Activated T-cell treated with anti-CD3 and anti-CD28 coated beads, Interleukin-2, amount 50 U/mL, for 48 hours (primary cell): ENCODE measurements at places on chromosomes 12 and 14.

GRCh38 chr12:268483-268840 is 5.8 kb upstream of the SLC6A13 start:
- DNase-seq = no peak

- no peak for DNase-seq
These were observed 4.7 kb downstream of the CCDC184 start for GRCh38 chr12:48187916-48188695.

- DNase-seq = no peak
These were observed 621.0 kb downstream of the BCL11B start for GRCh38 chr14:98651037-98651436.

DNA sequence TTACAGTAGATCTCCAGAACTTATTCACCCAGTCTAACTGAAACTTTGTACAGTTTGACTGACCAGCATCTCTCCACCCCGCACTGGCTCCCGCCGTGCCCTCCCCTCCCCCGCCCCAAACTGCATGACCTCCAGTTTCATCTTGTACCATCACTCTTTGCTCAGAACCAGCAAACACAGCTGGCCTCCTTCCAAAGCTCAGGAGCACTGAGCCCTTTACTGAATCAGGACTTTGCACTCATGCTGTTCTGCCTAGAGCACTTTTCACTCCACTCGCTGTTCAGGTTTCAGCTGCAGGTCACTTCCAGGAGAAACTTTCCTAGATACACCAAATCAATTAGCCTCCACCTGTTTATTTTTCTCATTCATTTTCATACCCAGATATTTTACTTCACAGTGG is 455.3 kb upstream of the PDE3A start:
- DNase-seq = no peak

DNA sequence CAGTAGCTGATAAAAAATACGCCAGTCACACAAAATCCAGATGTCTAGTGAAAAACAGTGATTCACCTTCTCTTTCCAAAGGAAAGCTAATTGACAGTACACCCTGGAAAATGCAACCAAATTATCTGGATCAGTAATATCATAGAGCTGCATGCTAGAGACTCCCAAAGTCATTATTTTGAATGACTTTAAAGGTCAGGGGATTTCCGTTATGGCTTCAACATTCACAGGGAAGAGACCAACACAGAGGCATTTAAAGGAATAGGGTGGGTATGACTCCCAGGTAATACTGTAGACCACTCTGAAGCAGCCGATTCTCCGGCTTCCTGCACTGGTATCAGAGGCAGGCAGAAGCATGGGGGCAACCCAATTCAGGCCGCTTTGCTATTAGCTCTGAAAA is 190.4 kb downstream of the STXBP6 start:
- DNase-seq = no peak

GRCh38 chr14:74911704-74912103 is 11.4 kb downstream of the RPS6KL1 start:
- no peak for DNase-seq

- no peak for DNase-seq
These were observed 14.4 kb downstream of the TSPAN9 start for GRCh38 chr12:3091382-3092241.

GRCh38 chr12:64252681-64253080 is 30.6 kb upstream of the KICS2 start:
- no peak for DNase-seq

DNA sequence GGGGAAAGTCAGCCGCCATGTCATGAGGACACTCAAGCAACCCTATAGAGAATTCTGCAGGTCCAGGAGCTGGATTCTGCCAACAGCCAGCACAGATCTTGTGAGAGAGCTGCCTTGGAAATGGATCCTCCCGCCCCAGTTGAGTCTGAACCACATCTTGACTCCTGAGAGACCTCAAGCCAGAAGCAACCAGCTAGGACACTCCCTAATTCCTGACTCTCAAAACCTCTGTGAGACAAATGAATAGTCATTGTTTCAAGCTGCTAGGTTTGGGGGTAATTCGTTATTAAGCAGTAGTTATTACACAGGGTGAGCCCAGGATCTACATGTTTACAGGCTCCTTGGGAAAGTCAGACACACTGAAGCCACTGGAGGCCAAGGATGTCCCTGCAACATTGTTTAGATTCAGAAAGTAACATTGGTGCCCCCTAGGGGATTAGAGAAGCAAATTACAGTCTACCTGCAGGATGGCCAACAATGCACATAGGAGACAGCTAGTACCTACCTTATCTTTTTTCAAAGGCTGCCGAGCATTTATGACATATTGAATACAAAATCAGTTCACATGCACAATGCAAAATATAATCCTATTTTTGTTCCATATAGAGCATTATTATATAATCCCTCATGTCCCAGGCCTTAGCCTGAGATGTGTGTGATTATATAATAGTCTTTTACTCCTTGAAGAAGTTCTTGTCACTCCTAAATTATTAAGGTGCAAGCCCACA is 57.9 kb upstream of the FICD start:
- DNase-seq = no peak

DNA sequence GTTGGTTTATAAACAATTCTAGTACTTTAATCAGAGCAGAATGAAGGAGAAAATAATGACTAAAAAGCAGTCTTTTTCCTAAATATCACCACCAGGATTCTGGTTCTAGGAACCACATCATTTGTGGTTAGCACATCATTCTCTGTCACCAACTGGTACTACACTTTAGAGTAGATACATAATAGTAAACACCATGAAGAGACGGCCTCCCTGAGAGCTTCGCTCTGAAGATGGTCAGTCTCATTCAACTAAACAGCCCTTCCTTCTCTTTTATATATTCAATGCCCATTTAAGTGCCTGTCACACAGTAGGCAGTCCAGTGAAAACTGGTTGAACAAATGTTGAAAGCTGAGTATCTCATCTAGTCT is 10.9 kb downstream of the SLC38A2 start:
- DNase-seq = no peak

GRCh38 chr12:47978598-47978873 is 15.1 kb downstream of the TMEM106C start:
- DNase-seq = no peak

DNA sequence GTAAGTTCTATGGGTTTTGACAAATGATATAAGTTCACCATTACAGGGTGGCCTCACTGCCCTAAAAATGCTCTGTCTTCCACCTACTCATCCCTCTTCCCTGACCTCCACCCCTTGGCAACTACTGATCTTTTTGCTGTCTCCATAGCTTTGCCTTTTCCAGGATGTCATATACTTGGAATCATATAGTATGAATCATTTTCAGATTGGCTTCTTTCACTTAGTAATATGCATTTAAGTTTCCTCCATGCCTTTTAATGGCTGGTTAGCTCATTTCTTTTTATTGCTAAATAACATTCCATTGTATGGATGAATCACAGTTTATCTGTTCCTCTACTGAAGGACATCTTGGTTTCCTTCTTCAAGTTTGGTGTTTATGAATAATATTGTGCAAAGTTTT is 14.0 kb upstream of the PEX5 start:
- DNase-seq = no peak

DNA sequence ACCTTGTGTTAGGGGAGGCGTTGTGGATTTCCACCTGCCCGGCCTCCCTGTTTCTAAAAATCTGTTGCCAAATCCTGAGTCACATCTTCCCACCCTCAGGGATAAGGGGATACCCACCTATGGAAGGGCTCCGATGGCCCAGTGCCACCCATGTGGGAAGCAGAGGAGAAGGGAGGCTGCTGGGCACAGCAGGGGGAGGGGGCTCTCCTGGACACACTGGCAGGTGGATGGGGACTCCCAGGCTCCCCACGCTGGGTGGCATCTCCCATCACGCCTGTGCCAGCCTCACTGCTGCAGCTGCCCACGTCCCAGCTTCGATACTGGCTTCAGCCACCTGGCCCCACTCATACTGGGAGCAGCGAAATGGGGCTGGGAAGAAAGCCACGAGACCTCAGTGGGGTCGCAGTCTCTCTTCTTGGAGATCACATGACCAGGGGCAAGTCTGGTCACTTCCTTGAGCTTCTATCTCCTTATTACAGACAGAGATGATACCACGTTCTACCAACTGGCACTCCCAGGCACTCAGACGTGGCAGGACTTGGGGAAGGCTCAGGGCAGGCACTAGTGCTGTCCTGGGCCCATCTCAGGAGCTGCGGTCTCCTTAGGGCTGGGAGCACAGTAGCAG is 72.2 kb downstream of the PITPNM2 start:
- no peak for DNase-seq

- no peak for DNase-seq
These were observed 2.0 kb upstream of the PLXNC1 start for GRCh38 chr12:94146166-94146936.

GRCh38 chr14:34387974-34388516 is 74.0 kb downstream of the SPTSSA start:
- no peak for DNase-seq

DNA sequence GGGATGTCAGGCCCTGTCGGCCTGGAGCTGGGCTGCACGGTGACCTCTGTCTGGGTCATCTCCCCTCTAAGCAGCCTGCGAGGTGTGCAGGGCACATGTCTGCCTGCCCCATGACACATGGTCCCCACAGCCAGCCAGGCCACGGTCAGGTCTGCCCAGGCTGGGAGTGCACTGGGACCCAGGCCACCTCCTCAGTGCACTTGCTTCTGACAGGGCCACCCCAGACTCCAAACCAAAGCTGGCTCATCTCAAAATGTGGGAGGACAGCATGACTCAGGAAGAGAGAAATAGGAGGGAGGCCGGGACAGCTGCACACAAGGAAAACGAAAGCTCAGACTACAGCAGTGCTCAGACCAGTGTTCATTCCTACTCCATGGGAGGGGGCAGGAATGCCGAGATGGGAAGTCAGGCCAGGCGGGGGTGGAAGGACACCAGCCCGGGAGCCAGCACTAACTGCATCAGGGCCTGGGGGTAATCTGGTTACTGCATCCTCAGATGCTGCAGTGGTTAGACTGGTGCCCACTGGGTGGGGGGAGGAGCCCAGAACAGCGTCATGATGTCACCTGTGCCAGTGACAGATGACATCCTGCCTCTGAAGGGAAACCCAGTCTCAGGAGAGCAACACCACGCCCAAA is 4.0 kb downstream of the P2RX2 start:
- DNase-seq = peak; percentile 38

GRCh38 chr12:42483521-42483790 is 106.1 kb downstream of the PRICKLE1 start:
- DNase-seq = no peak

GRCh38 chr12:109618082-109618481 is 44.5 kb downstream of the MVK start:
- no peak for DNase-seq

DNA sequence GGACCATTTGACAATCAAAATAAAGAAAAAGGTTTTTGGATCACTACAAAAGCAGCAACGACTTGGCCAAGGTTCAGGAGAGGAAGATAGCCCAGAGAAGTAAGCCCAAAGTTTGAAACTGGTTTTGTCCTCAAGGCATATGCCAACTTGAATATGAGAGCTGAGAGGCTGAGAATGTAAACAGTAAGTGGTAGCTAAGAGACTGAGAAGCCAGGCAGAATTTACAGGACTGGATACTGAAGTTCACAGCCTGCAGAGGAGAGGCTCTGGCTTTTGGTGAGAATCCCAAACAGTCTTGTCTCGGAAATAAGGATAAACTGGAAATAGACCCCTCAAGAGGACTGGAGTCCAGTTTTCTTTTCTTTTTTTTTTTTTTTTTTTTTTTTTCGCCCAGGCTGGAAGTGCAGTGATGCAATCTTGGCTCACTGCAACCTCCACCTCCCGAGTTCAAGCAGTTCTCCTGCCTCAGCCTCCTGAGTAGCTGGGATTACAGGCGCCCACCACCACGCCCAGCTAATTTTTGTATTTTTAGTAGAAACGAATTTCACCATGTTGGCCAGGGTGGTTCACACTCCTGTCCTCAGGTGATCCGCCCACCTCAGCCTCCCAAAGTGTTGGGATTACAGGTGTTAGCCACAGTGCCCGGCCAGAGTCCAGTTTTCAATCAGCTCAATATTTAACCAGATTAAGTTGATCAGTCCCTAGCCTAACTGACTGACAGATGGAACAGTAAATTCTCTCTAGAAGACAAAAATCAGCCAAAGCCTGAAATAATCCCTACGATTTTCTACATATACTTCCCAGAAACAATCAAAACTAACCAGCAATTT is 82.6 kb upstream of the COCH start:
- DNase-seq = no peak
